Sigmoid colon (tissue), 7 donors: ENCODE measurements at places on chromosomes 2 and 18. TPM values are rescaled to one million over a fixed set of nuclear protein-coding genes. Genes with fewer than 3 reads are reported as not detected.
A peak's percentile ranks its signal among the peaks of the same experiment; 100 is the strongest.

CROCC2 gene
- polyA plus RNA-seq: not detected

STPG4 gene
- polyA plus RNA-seq: 0.60 TPM

GRCh38 chr2:219175928-219176817 is 552 bp downstream of the CNPPD1 start:
- DNase-seq: peak; percentile 83

DNA sequence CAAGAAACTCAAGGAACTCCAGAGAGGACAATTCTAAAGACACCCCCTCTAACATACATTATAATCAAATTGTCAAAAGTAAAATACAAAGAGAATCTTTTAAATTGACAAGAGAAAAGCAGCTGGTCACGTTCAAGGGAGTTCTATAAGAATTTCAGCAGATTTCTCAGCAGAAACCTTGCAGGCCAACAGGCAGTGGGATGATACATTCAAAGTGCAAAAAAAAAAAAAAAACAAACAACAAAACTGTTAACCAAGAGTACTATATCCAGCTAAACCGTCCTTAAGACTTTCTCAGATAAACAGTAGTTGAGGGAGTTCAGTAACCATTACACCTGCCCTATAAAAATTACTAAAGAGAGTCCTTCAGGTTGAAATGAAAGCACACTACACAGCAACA is 33.9 kb downstream of the CCDC138 start:
- no peak for DNase-seq

- no peak for DNase-seq
Observed at GRCh38 chr2:222823183-222823930, 37.5 kb upstream of the ACSL3 start.

- DNase-seq: no peak
Observed at GRCh38 chr18:48003426-48004349, 73.2 kb upstream of the SMAD2 start.

DNA sequence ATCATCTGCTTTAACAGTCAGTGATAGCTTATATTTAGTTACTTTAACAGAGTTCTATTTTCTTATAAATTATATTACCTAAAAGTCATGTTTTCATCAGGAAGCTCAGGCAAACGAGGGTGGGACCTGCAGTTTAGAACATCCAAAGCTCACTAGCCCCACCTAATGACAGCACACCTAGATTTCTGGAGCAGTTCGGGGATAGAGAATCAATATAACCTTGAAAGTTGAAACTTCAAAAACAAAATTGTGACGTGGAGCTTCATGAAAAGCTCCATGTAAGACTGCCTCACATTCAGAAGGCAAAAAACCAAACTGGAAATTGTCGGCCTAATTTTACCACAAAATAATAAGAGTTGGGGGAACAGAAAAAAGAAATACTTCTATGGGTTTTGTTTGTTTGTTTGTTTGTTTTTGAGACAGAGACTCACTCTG is 185.9 kb upstream of the CCDC150 start:
- no peak for DNase-seq
